ENCODE measurements at places on chromosomes 7 and 10. TPM values are rescaled to one million over a fixed set of nuclear protein-coding genes. Genes with fewer than 3 reads are reported as not detected.

ADARB2 gene
- total RNA-seq: 0.71 TPM

PHKG1 gene
- 10.9 TPM for total RNA-seq

TUBAL3 gene
- total RNA-seq: not detected

PDE1C gene
- 4.6 TPM for total RNA-seq

OR2A1 gene
- total RNA-seq: 0.14 TPM

FAM25A gene
- total RNA-seq: not detected

AKR1C4 gene
- not detected for total RNA-seq

SLC16A12 gene
- total RNA-seq: 1.2 TPM

CELF2 gene
- total RNA-seq: 73.5 TPM

PLEKHS1 gene
- not detected for total RNA-seq

GRCh38 chr10:51599647-51600046, 99.7 kb downstream of the CSTF2T start:
- no peak overlapping the region for H3K27ac ChIP-seq
- DNase-seq: no peak
- H3K36me3 ChIP-seq: no peaks in the 10 kb centered on the region
- H3K4me3 ChIP-seq: no peak overlapping the region
- H3K4me1 ChIP-seq: no peaks in the 10 kb centered on the region

- DNase-seq: no peak
- H3K4me3 ChIP-seq: no peak overlapping the region
- peaks cover 35% of the 10 kb centered on the region for H3K4me1 ChIP-seq
- no peaks in the 10 kb centered on the region for H3K27me3 ChIP-seq
- H3K36me3 ChIP-seq: no peaks in the 10 kb centered on the region
- no peak overlapping the region for H3K27ac ChIP-seq
These were observed 85.2 kb downstream of the RTKN2 start for GRCh38 chr10:62183442-62183841.

GRCh38 chr7:159141660-159142059, 3.0 kb downstream of the VIPR2 start:
- DNase-seq: no peak
- H3K36me3 ChIP-seq: peaks cover 5% of the 10 kb centered on the region
- no peak overlapping the region for H3K4me3 ChIP-seq
- no peaks in the 10 kb centered on the region for H3K27me3 ChIP-seq
- peaks cover 21% of the 10 kb centered on the region for H3K4me1 ChIP-seq
- no peak overlapping the region for H3K27ac ChIP-seq

- H3K27me3 ChIP-seq: no peaks in the 10 kb centered on the region
- no peak for DNase-seq
- no peak overlapping the region for H3K27ac ChIP-seq
- no peak overlapping the region for H3K4me3 ChIP-seq
These were observed 237.1 kb downstream of the COBL start for GRCh38 chr7:51079494-51079893.

- no peak for DNase-seq
- H3K4me3 ChIP-seq: no peak overlapping the region
- H3K4me1 ChIP-seq: no peaks in the 10 kb centered on the region
- no peak overlapping the region for H3K27ac ChIP-seq
- no peaks in the 10 kb centered on the region for H3K36me3 ChIP-seq
- no peaks in the 10 kb centered on the region for H3K27me3 ChIP-seq
These were observed 18.3 kb downstream of the INSIG1 start for GRCh38 chr7:155315977-155316376.

- no peaks in the 10 kb centered on the region for H3K36me3 ChIP-seq
- H3K4me1 ChIP-seq: no peaks in the 10 kb centered on the region
- H3K27ac ChIP-seq: no peak overlapping the region
- H3K27me3 ChIP-seq: no peaks in the 10 kb centered on the region
These were observed 38.6 kb upstream of the NPY start for GRCh38 chr7:24245362-24245761.

DNA sequence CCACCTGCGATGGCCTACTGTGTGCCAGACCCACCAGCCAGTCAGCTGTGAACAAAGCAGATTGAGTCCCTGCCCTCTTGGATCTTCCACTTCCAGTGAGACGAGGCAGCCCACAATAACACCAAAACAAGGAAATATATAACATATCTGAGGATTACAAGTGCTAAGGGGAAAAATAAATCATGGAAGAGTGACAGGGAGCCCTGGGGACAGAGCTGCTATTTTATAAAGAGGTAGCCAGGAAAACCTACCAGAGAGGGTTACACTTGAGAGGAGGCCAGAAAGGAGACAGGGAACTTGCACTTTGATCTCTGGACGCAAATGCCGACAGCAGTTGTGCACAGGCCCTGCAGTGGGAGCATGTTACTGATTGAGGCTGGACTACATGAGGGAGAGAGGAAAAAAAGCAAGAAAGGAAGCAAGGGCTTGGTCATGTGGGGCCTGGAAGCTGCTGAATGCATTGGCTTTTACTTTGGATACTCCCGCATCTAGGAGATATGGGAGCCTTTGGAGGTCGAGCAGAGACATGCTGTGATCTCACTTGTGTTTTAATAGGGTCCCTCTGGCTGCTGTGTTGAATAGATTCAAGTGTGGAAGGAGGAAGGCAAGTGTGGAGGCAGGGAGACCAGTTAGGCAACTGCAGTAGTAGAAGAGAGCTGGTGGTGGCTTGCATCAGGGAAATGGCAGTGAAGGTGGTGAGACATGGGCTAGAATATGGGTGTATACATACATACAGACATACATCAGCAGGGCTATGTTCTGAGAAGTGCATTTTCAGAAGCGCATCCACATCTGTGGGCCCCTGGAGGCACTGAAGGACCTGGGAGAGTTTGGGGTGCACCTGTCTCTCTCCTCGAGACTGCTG, 26.2 kb downstream of the MINDY4 start:
- H3K27ac ChIP-seq: peak overlapping the region; percentile 61
- peaks cover 53% of the 10 kb centered on the region for H3K4me1 ChIP-seq
- DNase-seq: no peak

GRCh38 chr7:108669958-108670357, 100.3 kb downstream of the DNAJB9 start:
- H3K4me3 ChIP-seq: no peak overlapping the region
- H3K4me1 ChIP-seq: no peaks in the 10 kb centered on the region
- no peak for DNase-seq
- H3K27ac ChIP-seq: no peak overlapping the region
- no peaks in the 10 kb centered on the region for H3K36me3 ChIP-seq

GRCh38 chr10:30756151-30756550, 126.6 kb upstream of the LYZL2 start:
- peaks cover 12% of the 10 kb centered on the region for H3K4me1 ChIP-seq
- no peak for DNase-seq
- no peak overlapping the region for H3K27ac ChIP-seq
- no peaks in the 10 kb centered on the region for H3K36me3 ChIP-seq
- H3K27me3 ChIP-seq: no peaks in the 10 kb centered on the region

- H3K27me3 ChIP-seq: no peaks in the 10 kb centered on the region
- no peak overlapping the region for H3K27ac ChIP-seq
- DNase-seq: no peak
- H3K36me3 ChIP-seq: no peaks in the 10 kb centered on the region
- H3K4me3 ChIP-seq: no peak overlapping the region
These were observed 16.1 kb downstream of the PAPOLB start for GRCh38 chr7:4845740-4846142.

GRCh38 chr10:63561341-63561740, 40.1 kb downstream of the REEP3 start:
- no peak for DNase-seq
- H3K4me1 ChIP-seq: peaks cover 14% of the 10 kb centered on the region
- H3K4me3 ChIP-seq: no peak overlapping the region
- no peaks in the 10 kb centered on the region for H3K27me3 ChIP-seq
- no peak overlapping the region for H3K27ac ChIP-seq

DNA sequence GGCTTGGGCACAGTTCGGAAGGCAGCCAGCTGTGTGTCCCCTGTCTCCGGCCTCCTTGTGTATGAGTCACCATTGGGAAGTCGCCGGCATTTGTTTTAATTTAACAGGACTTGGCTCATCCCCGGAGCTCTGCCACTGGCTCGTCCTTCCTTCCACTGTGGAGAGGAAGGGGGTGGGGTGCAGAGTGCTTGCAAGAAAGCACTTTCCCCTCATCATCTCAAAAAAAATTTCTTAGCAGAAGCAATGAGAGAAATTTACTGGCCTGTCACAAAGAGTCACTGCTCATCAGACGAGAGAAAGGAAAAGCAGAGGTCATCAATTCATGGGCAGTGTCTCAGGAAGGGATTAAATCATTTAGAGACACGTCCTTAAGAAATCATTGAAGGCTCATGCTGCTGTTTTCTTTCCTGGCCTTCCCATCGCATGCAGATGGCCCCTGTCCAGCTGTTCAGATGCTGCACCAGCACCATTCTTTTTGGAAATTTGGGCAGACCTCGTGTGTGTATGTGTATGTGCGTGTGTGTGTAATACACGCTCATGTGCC, 93.3 kb downstream of the BMS1 start:
- no peak overlapping the region for H3K27ac ChIP-seq
- no peaks in the 10 kb centered on the region for H3K27me3 ChIP-seq
- no peaks in the 10 kb centered on the region for H3K36me3 ChIP-seq
- H3K4me1 ChIP-seq: no peaks in the 10 kb centered on the region

DNA sequence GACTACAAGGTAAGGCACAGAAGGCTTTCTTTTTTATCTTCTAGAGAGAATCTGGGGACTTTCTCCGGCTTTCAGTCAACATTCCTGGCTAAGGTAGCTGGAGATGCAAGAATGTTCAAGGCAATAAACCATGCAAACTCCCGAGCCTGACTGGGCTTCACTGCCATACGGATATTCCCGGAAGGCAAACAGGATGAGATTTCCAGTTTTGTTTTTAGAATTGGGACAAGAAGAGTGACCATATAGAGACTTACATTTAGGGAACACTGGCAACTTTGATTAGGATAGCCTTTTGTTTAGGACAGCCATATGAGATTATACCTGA, 269 bp downstream of the CALD1 start:
- no peak for DNase-seq
- no peaks in the 10 kb centered on the region for H3K27me3 ChIP-seq
- H3K4me1 ChIP-seq: peaks cover 18% of the 10 kb centered on the region
- peak overlapping the region; percentile 99 for H3K27ac ChIP-seq
- H3K36me3 ChIP-seq: no peaks in the 10 kb centered on the region
- H3K4me3 ChIP-seq: peak overlapping the region; percentile 79

DNA sequence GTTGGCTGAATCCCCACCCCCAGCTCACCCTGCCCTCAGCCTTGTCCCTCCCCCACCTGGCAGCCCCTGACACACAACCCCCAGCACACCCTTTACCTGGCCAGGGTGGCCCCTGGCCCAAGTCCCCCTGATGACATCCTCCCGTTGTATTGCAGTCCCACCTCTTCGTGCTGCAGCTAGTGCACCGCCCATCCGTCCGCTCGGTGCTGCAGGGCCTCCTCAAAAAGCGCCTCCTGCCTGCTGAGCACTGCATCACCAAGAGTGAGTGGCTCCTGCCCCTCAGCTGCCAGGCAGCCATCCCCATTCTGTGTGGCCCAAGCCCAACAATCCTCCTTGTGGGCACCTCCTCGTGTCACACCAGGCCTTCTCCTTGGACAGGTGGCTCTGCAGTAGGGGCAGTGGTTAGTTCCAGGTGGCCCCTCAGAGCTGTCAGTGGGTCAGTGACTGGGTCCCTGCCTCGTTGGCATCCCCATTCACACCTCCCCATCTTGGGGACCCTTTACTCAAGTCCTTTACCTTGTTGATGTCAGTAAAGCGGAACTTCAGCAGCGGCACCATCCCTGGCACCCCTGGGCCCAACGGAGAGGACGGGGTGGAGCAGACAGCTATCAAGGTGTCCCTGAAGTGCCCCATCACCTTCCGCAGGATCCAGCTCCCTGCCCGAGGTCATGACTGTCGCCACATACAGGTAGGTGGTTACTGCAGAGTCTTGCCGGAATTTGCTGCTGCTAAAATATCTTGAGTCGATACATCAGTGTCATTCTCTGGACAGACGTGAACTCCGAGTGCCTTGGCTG, 14.3 kb downstream of the ZMIZ2 start:
- H3K27me3 ChIP-seq: no peaks in the 10 kb centered on the region
- H3K27ac ChIP-seq: no peak overlapping the region
- DNase-seq: no peak

GRCh38 chr7:27196287-27196767, 3.6 kb downstream of the HOXA13 start:
- no peak overlapping the region for H3K4me3 ChIP-seq
- H3K27ac ChIP-seq: no peak overlapping the region
- H3K27me3 ChIP-seq: peaks cover 69% of the 10 kb centered on the region
- peak; percentile 58 for DNase-seq
- H3K4me1 ChIP-seq: peaks cover 35% of the 10 kb centered on the region

DNA sequence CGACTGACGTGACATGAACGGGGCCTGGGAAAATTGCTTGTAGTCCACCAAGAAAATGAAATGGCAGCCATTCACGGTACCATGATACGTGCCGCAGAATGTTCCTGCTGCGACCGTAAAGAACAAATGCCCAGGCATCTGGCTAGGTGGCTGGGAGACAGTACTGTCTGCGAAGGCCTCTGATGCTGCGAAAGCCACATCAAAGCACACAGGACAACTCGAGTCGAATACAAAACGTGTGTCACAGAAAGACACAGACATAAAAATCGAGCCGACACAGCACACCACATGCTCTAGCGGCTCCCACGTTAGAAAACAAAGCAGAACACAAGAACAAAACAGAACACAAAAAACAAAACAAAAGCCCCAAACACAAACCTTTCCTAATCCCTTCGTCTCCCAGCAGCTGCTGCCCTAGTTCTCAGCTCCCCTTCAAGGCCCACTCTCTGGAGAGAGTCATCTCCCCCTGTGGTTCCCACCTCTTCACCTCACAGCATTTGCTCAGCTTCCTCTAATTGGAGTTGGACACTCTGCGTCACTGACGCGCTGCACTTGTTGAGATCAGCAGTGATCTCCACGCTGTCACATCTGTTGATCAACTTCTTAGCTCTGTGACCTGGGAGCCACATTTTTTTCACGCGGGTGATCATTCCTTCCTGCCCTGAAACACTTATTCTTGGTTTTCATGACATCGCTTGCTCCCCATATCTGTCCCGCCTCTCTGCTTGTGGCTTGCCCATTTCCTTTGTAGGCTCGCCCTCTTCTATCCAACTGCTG, 112.2 kb downstream of the CLEC2L start:
- no peaks in the 10 kb centered on the region for H3K27me3 ChIP-seq
- no peak for DNase-seq
- no peak overlapping the region for H3K4me3 ChIP-seq
- H3K4me1 ChIP-seq: no peaks in the 10 kb centered on the region
- peaks cover 10% of the 10 kb centered on the region for H3K36me3 ChIP-seq

DNA sequence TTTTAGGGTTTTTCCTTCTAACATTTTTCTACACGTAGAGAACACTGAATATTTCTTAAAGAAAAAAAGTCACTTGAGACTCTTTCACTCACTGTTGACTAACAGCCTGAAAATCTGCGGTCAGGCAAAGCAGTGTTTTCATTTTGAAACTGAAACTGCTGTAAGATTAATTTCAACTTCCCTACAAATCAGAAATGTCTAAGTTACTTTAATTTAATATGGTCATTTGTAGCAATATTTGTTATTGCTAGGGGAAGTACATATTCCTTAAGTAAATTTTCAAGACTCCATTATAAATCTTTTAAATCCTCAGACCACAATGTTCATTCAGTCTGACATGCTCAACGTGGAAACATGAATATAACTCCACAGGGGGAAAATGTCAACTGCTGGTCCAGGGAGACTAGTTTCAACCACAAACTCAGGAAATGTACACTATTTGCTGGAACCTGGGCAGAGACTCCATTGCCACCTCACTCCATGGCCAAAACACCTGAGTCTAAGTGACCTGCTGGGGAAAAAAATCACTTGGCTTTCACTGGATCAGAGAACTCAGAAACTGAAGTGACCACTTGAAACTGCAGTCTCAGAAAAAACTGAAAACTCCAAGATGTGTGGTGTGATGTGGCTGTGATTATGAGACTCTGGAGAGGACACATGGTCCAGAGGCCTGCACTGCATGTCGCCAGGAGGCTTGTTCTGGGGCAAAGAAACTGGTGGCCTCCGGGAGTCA, 161.2 kb downstream of the TAX1BP1 start:
- H3K36me3 ChIP-seq: no peaks in the 10 kb centered on the region
- no peak for DNase-seq
- no peak overlapping the region for H3K27ac ChIP-seq
- no peaks in the 10 kb centered on the region for H3K27me3 ChIP-seq
- peak overlapping the region; percentile 50 for H3K4me3 ChIP-seq

All from thoracic aorta (tissue), 2 donors.